MV-4-11 (cell line): ENCODE measurements at places on chromosomes 2 and 18.

- DNase-seq = no peak
These were observed 47.5 kb downstream of the NBEAL1 start for GRCh38 chr2:203062126-203062525.

GRCh38 chr18:22726469-22726868 lies 206.7 kb upstream of the RBBP8 start:
- no peak for DNase-seq

- DNase-seq = no peak
These were observed 29.6 kb upstream of the ALPP start for GRCh38 chr2:232348936-232349335.

- DNase-seq = no peak
These were observed 6.1 kb downstream of the PSMD1 start for GRCh38 chr2:231062776-231063175.

- DNase-seq = no peak
These were observed 199.7 kb upstream of the SLC14A2 start for GRCh38 chr18:45415614-45416013.

DNA sequence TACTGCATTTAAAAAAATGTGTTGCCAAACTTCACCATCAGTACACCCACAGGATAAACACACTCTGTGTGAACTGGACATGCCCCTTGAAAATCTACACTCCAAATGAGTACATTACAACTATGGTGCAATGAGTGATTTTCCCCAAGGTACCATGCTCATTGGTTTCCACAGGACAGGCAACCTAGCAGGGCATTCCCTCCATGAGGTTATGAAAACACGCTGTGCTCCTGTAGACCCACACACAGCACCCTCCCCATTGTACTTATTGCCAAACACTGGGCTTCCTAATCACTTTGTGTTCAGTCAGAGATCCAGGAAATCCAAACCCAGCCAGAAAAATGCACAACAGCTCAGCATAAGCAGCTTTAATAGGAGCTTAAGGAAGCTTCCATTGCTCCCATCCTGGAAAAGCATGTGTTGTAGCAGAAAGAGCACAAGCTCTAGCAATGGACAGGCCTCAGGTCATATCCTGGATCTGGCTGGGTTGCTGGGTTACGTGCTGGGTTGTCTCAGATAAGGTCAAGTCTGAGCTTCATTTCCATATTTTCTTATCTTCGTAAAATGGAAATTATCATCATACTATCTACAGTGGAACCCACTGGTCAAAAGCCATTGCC lies 20.8 kb upstream of the ATIC start:
- no peak for DNase-seq

GRCh38 chr2:233865838-233866237 lies 2.3 kb downstream of the MSL3B start:
- no peak for DNase-seq

DNA sequence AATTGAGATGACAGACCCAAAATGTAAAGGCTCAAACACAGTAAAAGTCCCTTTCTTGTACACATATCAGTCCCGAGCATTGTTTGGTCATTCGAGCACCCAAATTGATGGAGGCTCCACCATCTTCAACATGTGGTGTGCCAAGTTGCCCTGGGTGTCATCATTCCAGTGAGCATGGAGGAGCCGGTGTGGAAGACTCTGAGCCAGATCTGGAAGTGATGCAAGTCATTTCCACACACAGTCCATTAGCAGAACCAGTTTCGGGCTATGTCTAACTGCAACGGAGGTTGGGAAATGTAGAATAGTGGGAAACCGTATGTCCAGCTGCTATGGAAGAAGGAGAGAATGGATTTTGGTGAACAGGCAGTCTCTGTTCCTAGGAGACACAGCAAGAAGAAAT lies 40.9 kb upstream of the BZW1 start:
- DNase-seq = no peak

GRCh38 chr2:239305222-239305575 lies 95.6 kb downstream of the HDAC4 start:
- no peak for DNase-seq

- no peak for DNase-seq
These were observed 2148.5 kb upstream of the PIK3C3 start for GRCh38 chr18:39806525-39806924.

DNA sequence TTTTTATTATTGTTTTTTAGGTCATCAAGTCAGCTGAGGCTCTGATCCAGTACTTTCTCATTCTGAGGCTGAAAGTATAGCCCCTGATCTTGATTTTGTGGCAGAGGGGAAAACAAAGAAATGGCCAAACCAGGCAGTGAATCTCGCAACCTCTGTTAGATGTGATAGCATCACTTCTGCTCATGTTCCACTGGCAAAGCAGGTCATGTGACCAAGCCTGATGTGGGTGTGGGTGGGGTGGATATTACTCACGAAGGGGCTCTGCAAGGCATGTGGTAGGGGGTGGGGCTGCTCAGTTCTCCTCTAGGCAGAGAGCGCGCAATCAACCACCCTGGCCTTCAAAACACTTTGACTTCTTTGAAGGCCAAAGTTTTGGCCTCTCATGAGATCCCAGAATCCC lies 254.2 kb downstream of the MYCN start:
- no peak for DNase-seq

DNA sequence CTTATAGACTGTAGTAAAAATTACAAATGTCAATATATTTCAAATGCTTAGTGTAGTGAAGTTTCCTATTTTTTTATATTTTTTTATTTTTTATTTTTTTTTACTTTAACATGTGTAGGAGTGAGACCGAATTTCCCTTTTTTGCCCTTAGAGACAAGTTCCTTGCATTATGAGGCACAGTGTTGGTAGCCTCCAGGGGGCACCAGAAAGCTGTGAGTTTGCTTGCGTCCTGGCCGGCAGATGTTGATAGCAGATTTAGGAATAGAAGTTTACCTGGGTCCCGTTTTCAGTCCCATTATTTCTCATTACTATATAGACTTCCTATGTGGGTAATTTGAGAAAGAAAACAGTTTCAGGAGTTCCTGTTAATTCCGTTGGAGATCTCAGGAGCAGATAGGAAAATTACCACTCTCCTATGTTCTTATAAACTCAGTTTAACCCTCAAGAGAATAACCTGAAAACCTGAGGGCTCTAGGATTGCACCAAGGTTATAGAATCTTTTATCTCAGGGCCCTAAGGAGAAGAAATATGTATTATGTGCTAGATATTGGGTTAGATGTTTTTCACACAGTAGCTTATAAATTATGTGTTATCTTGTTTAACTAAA lies 157.5 kb upstream of the SESTD1 start:
- peak; percentile 40 for DNase-seq

DNA sequence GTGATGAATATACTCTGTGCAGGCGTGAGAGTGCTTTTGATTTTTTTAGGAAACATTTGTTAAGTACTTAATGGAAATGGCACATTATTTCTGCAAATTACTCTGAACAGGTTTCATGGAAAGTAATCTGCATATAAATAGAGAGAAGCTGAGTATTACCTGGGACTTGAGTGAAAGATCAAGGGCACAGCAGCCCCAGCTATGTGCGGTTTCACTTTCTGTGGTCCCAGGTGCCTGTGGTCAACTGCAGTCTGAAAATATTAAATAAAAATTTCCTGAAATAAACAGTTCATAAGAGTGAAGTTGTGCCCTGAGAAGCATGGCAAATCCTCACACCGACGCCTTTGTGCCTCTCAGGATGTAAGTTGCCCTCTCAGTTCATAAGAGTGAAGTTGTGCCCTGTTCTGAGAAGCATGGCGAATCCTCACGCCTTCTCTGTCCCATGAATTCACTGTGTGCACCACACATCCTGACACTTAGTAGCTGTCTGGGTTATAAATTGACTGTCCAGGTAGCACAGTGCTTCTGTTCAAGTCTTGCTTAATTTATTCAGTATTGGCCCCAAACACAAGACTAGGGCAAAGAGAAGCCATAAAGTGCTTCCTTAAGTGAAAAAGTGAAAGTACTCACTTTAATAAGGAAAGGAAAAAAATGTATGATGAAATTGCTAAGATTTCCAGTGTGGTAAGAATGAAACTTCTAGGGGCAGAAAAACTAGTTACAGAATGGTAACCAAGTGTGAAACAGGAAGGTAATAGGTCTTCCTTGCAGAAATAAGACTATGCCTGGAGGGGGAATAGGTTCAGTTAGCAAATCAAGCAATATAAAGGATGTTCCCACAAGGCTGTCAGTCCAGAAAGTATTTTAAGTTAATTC lies 4.3 kb upstream of the SNTG2 start:
- DNase-seq = peak; percentile 41

DNA sequence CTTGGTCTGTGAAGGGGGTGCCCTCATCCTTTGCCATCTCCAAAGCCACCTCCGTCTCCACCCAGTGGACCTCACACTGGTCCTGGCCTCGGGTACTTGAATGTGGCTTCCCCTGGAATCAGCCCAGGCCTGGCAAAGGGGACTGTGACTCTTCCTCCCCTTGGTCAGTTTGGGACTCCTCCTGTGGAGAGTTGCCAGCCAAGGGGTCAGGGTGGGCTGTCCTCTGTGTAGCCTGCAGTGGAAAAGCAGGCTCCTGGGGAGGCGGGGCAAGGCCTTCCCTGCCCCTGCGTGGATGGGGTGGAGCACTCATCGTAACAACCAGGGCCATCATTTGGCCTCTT lies 59.8 kb downstream of the INHBB start:
- DNase-seq = no peak

GRCh38 chr2:147165697-147166382 lies 679.0 kb upstream of the ACVR2A start:
- no peak for DNase-seq

- DNase-seq = no peak
These were observed 4.5 kb downstream of the RETREG2 start for GRCh38 chr2:219182331-219183150.

GRCh38 chr2:39281391-39281790 lies 37.6 kb upstream of the CDKL4 start:
- DNase-seq = no peak

GRCh38 chr2:172606285-172606684 lies 50.4 kb downstream of the PDK1 start:
- no peak for DNase-seq

GRCh38 chr2:231568785-231569435 lies 23.8 kb upstream of the TEX44 start:
- DNase-seq = no peak

GRCh38 chr2:125656190-125656589 lies 999.8 kb upstream of the GYPC start:
- no peak for DNase-seq

- DNase-seq = peak; percentile 85
These were observed 123.3 kb downstream of the CTIF start for GRCh38 chr18:48662011-48662661.

DNA sequence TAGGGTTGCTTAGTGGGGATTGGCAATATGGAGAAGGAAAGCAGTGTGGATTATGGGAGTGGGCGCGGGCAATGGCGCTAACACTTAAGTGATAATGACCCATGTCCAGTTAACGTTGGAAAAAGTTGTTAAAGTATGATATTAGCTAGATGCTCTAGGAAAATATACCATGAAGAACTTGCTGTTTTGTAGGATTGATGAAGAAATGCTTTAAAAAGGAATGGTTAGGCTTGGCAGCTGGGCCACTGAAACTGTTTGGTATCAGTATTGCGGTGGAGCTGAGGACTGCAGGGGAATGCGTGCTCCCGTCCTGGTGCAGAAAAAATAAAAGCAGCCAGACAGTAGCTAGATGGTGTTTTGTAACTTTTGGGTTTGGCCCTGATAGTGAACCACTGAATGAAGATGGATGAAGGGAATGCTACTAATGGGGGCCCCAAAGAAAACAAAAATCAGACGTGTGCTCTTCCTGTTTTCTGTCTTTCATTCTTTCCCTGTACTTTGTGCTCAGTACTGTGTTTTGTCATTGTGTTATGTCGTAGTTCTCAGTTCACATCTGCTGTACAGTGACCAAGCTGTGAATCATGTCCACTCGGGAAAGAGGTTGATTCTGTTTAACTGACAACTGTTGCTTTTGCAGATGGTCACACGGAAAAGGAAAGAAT lies 999 bp downstream of the INSIG2 start:
- peak; percentile 53 for DNase-seq

DNA sequence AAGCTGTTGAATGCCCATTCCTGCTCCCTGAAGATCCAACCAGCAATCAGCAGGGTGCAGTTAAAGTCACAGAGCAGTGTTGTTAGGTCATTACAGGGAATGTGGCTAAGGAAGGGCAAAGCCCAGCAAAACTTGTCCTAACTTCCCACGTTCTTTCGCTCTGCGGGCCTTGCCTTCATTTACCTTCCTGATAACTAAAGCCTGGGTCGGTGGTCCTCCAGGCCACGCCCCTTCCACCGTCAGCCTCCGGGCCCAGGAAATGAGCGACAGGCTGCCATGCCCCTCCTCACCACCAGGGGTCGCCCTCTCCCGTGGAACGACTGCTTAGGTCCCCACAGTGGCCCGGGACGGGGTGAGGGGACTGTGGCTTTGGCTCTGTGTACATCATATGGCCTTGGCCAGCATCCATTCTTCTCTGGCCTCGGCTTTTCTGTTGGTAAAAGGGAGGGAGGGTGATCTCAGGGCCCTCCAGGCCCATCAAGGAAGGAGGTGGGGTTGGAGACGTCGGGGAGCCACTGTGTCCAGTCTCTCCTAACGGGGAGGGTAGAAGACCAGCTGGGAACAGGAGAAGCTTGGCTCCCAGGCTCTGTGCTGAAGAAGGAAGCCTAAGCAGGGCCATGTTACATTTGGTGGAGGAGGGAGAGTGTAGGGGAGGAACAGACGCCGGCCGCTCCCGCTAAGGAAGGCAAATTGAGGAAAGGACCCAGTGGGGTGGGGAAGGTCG lies 2.2 kb downstream of the SH2D6 start:
- peak; percentile 77 for DNase-seq

GRCh38 chr18:3623769-3624545 lies 174.0 kb downstream of the TGIF1 start:
- DNase-seq = no peak

GRCh38 chr2:115083225-115083624 lies 640.8 kb downstream of the DPP10 start:
- DNase-seq = no peak

DNA sequence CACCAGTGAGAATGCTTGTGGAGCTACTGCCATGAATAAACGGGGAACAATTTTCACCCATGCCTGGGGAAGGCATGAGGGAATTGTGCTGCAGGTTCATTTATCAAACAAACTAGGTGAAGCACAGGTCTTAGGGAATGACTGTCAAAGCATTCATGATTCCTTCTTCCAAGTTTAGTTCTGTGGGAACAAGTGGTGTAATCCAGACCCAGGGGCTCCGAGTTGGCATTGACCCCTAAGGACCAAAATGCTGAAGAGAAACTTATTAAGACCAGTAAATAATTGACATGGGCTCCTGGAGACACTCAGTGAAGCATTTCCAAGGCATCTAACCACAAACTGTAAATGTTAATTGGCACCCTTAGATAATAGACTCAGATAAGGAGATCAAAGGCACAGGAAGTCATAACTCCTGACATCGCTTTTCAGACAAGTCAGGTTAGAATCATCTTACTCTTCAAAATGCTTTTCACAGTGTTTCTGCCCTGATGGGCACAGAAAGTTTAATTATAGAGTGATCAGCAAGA lies 96.9 kb downstream of the SPP2 start:
- no peak for DNase-seq

DNA sequence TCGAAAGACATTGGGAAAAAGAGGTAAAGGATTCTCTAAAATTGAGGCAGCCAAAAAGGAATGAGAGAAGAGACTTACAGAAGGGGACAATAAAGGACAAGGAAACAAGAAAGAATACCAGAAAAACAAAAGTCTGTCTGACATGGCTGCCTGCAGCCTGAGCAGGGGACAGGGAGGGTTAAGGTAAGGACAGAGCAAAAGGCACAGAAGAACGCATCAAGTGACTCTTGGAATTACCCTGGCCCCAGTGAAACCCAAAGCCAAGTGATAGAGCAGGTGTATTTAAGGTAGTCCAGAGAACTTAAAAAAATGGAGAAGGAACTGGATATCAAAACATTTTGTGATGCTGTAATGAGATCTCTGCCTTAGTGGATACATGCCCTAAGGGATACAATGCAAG lies 47.1 kb upstream of the XIRP2 start:
- no peak for DNase-seq
